ENCODE measurements at places on chromosomes 12 and 14.

DNA sequence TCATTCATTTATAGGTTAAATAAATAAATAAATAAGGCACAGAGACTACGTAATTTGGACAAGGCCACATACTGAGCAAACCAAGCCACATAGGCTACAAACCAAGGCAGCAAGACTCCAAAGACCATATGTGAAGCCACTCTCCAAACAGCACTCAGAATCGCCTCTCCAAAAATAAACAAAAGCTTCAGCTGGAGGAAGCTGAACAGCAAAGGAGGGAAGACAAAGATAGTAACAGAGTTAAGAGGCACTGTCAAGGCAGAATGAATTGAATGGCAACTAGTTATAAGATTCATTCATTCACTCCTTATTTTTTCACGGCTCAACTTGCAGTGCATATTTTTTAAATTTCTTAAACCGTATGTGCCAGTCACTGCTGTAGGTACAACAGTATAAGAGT, 200.5 kb upstream of the GRIP1 start:
- DNase-seq, result no peak

DNA sequence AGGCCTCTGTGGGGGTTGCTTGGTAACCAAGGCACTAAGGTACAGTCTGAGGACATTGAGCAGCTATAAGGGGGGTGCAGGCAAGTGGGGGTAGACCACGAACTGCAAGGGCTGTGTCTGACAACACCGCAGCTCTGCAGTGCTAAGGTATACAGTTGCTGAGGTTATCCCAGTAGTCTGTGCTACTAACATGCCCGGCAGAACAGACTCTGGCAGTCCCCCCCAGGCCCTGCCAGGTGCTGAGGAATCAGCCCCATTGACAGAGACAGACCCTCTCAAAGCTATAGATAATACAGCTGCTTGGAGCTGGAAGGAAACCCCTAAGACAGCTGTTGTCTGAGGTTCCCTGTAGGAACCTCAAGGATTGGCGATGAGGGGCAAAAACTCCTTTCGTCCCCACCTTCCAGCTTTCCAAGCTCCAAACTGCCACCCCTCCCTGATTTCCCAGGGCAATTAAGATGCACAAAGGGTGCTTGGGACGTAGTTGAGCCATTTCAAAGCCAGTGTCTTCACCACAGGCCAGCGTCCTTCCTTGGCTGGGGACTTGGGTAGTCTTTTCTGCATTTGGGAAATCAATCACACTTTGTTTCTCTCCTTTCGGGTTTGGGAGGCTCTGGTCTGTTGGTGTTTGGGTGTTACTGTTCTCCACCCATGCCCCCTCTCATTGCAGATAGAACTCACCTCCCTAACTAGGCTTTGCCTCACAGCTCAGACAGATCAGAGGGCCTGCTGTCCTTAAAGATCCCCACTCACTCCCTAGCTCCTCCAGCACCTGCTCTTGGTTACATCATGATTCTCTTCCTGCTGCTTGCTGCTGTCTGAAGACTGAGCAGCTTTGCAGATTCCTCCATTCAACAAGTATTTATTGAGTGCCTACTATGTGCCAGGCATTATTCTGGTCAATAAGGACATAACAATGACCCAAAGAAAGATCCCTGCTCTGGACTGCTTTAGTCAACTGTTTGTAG, 2.0 kb upstream of the MYH7 start:
- no peak for DNase-seq

DNA sequence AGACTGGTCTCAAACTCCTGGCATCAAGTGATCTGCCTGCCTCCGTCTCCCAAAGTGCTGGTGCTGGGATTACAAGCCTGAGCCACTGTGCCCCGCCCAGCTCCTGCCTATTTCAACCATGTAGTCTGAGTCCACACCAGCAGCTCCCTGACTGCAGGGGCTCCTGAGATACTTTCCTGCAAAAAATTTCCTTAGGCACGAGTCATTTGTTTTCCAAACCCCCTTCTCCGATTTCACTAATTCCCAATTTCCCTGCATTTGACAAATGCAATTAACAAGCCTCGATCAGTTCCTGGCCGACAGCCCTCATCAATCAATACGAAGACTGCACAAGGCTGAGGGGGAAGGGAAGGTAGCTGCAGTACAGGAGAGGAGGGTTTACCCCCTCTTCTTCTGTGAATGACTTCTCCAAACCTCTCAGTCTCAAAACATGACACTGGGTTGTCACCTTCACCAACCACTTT, 10.1 kb downstream of the PSMB5 start:
- no peak for DNase-seq

GRCh38 chr14:35416108-35416750, 11.7 kb upstream of the NFKBIA start:
- DNase-seq, result peak; percentile 85

DNA sequence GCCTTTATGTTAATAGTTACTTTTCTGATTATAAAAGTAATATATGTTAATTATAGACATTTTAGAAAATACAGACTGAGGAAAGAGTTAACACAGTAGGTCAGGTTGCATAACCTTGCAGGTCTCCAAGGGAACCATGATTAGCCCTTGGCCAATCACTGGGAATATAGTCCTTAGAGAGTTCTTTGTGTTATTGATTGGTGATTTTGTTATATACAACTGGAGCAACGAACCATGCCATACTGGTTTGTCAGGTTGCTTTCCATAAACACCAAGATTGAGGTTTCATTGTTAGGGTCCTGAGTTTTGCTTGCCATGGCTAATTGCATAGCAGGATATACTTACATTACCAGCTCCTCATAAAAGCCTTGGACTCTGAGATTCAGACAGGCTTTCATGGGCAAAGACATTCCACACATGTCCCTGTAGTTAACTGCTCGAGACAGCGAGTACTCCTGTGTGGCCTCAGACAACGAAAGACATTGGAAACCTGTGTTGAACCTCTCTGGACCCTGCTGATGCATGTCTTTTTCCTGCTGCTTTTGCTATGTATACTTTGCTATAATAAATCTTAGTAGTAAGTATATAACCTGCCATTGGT, 33.7 kb downstream of the MAPK1IP1L start:
- no peak for DNase-seq

DNA sequence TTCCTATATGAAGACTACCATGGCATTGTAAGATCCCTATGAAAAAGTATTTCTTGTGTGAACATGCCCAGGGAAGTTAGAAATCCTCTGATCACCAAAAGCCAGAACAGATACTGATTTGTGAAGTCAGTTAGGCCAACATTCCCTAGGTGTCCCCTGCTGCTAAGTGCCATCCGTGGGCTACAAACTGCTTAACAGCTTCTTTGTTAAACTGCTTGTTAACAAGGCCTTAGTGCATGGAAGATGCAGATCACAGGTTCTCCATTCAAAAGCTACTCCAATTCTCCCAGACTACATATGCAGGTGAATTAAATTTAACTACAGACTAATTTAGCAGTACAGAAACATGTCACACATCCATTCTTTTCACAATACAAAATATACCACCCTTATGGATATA, 108.2 kb downstream of the PRICKLE1 start:
- DNase-seq, result no peak

- DNase-seq, result peak; percentile 50
These were observed 25.5 kb upstream of the DTX1 start for GRCh38 chr12:113030875-113031525.

GRCh38 chr12:6820166-6820565, 1.5 kb upstream of the GPR162 start:
- no peak for DNase-seq

DNA sequence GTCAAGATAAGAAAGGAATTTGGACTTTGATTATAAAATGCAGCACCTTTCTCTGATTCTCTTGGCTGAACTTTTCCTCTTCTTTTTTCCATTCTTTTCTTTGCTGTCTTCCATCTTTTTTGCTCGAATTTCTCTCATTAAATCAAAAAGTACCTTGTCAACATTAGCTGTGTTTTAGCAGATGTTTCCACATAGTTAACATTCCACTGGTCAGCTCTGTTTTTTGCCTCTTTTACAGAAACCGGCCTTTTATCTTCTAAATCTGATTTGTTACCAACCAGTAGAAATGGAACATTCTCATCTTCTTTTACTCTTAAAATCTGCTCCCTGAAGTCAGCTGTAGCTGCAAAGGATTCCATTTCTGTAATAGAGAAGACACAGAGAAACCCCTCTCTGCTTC, 71.1 kb upstream of the SYT1 start:
- DNase-seq, result no peak

- no peak for DNase-seq
These were observed 10.5 kb downstream of the LARP4 start for GRCh38 chr12:50411051-50411660.

- DNase-seq, result peak; percentile 84
These were observed 108.5 kb downstream of the ARF6 start for GRCh38 chr14:50001151-50001998.

DNA sequence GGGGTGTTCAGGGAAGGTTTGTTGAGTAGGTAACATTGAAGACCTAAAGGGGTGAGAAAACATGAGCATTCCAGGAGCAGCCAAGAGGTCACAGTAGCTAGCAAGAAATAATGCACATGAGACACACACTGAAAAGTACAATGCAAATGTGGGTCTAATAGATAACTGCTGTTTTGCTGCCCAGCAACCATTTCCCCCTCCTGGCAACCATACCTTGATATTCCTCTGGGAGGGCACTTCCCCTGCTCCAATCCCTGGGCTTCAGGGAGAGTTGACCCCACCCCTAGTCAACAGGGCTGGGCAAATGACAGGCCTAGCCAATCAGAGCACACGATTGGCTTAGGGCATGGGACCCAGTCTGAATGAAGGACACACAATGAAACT, 8.5 kb upstream of the ACTN1 start:
- no peak for DNase-seq

GRCh38 chr12:50120521-50120920, 8.5 kb downstream of the COX14 start:
- DNase-seq, result no peak

DNA sequence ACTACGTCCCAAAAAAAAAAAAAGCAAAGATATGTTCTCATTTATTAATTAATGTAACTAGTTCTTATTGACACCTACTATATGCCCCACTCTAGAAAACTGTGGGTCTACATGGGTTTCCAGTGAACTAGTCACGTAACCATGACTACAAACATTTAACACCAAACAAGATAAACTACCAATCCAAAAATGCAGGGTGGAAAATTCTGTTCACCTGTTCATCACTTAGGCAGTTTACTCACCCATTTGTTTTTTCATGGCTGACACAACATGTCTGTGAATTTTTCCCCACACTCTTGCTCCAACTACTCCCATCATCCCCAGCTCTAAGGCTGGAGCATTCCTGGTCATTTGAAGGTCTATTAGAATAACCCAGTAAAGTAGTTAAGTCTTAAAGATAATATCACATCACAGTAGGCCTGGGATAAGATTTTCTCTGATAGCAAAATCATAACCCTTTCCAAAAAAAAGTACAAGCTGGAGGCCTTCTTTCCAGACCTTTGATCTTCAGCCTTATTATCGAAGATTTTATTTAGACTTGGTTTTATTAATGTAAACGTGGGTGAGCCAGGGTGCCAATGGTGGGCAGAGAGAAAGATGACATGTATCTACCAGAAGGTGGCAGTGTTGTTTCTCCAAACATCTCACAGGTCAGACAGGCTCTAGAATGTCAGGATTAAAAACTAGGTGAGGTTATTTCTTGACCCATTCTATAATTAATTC, 61.6 kb upstream of the DAAM1 start:
- peak; percentile 49 for DNase-seq

- no peak for DNase-seq
These were observed 80.2 kb downstream of the ANO6 start for GRCh38 chr12:45296046-45296586.

GRCh38 chr14:35336494-35337268, 44.5 kb downstream of the PSMA6 start:
- DNase-seq, result no peak

DNA sequence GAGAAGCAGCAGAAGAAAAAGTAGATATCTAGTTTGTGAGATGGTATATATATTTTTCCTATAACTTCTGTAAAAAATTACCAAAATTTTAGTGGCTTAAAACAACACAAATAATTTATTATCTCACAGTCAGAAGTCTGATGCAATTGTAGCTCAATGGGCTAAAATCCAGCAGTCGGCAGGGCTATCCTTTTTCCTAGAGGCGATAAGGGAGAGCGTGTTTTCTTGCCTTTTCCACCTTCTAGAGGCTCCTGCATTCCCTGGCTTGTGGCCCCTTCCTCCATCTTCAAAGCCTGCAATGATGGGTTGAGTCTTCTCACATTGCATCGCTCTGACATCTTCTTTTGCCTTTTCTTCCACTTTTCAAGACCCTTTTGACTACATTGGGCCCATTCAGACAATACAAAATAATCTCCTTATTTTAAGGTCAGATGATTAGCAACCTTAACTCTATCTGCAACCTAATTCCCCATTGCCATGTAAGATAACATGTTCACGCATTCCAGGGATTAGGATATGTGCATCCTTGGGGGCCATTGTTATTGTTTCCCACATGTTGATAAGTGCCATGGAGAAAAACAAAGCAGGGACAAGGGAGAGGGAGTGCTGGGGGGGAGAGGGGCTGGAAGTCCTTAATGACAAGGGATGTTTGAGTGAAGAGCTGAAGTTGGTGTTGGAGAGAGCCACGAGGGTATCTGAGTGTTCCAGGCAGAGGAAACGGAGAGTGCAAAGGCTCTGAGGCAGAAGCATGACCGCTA, 13.8 kb upstream of the DDX47 start:
- no peak for DNase-seq

GRCh38 chr12:109232731-109233130, 76.4 kb downstream of the FOXN4 start:
- no peak for DNase-seq

DNA sequence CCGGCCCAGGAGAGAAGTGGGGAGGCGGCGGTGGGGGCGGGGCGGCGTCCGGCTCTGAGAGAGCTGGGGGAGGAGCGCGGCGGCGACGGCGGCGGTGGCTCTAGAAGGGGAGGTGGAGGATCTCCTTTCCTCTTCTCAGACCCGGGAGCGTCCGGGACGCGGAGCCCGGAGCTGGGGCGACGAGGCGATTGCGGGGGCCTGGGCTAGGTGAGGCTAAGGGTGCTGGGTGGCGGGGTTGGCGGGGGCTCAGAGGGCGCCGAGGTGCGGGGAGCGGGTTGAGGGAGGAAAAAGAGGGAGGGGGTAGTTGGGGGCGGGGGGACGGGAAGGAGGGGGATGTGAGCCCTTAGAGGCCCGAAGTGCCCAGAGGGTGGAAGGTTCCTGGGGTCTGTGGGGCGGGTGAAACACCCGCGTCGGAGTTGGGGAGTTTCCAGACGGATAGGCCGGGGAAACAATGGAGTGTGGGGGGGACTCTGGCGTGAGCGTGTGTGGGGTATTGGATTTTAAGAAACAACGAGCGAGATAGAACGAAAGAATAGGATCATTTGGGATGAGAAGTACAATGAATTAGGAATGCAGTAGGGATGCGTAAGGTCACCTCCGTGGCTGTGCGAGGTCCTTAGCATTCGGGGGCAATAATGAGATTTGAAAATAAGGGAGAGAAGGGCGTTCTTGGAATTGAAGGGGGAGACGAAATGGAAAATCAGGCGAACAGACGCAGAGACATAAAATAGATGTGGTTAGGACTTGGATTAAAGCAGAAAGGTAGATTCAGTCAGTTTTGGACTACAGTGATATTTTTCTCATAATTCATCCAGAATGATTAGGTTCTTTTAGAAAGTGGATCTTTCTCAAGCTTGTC, at the start of gene SPATS2:
TSS of gene SPATS2 (plus strand) at position 82 of the 859 bp plus-strand sequence. CDS start 93,551 bp downstream, outside the sequence.
- no peak for DNase-seq

All from CD4-positive, alpha-beta T cell treated with Interleukin-4 for 4 hours (primary cell).